ENCODE measurements at places on chromosomes 7 and 10.

GRCh38 chr10:6091630-6092029 lies 2.8 kb downstream of the RBM17 start:
- DNase-seq = no peak

DNA sequence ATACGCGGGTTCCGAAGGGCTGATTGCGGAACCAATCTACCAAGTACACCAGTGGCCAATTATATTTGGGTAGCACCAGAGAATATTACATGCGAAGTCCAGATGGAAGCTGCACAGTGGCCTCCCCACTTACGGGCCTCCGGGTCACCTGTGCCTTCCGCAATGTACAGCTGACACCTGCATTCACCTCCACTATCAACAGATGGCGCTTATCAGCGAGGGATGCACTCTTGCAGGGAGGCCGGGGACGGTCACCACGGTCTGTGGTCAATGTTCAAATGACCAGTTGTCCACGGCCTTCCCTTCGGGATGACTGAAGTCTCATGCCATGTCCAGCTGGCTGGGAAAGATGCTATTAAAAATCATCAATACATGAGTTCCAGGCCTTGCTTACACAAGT lies 47.6 kb downstream of the SLIT1 start:
- DNase-seq = no peak

GRCh38 chr7:46428295-46428694 lies 507.2 kb upstream of the IGFBP3 start:
- no peak for DNase-seq

GRCh38 chr10:125192620-125193019 lies 32.3 kb upstream of the CTBP2 start:
- no peak for DNase-seq

- no peak for DNase-seq
Measured at GRCh38 chr7:1346851-1347250, 112.4 kb downstream of the MICALL2 start.

DNA sequence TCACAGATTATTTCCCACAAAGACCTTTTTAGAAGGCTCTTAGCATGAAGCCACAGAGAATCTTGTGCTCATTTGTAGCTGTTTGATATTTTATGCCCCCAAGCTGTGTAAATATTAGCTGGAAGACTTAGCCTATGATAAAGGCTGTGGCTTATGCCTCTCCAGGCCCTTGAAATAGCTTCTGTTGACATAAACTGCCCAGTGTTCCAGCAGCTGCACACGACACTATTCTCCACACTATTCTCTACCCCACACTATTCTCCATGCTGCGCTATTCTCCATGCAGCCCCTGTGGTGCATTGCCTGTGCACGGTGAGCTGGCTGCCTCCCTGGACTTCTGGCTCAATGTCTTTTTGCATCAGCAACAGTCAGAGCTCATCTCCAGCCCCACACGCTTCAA lies 13.1 kb downstream of the DDC start:
- DNase-seq = no peak

DNA sequence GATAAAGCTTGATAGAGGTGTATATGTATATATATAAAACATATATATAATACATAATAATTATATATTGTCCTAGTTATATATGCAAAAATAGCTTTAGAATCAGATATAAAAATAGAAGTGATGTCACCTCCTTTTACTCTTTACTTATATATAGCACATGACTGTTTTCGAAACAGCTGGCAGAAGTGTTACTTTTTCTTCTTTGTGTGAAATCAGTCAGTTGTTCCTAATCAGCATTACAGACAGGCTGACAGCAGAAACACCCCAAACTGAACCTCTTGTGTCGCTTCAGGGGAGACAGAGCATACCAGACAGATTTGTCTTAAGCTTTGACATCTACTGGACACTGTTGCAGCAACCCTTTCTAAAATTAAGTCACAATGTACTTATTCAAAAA lies 684.9 kb upstream of the CELF2 start:
- no peak for DNase-seq

- DNase-seq = no peak
Measured at GRCh38 chr7:157668221-157668883, 331.5 kb downstream of the DNAJB6 start.

- peak; percentile 96 for DNase-seq
Measured at GRCh38 chr10:58457761-58458616, 54.7 kb upstream of the BICC1 start.

DNA sequence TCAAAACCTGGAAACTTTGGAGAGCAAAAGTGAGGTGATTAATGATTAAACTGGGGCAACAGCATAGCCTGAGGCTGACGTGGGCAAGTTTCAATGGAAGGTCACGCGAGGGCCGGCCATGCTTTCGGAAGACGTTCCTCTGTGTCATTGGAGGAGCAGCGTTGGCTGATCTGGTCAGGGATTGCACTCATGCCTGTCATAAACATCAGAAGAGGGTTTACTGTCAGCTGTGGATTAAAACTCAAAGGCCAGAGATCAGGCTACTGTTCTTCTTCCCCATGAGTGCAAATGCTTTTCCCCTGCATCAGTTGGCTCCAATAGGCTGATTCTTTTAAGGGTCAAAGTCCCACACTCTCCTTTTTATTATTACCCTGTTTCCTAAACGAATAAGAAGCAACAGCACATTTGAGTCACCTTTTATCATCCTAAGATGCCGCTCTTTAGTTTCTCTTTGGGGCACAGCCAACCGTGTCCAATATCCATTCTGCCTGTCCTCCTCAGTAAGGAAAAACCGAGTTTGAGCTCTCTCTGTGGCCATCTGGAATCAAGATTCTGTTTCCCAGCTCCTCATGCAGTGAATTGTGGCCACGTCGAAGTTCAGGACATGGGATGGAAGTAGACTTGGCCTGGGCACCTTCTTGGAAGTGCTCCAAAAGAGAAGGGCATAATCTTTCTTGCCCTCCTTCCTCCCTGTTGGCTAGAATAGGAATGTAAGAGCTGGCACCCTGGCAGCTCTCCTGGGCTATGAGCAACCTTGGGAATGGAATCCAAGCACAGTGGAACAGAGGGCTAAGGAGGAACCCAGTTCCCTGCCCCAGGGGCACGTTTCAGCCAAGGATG lies 62.5 kb upstream of the INSIG1 start:
- no peak for DNase-seq

GRCh38 chr10:77635402-77636227 lies 2.0 kb downstream of the KCNMA1 start:
- DNase-seq = no peak

GRCh38 chr7:55335151-55335550 lies 30.0 kb upstream of the LANCL2 start:
- no peak for DNase-seq
